ENCODE measurements at places on chromosomes 4 and X.

- no peak for DNase-seq
Measured at GRCh38 chrX:107787827-107788226, 10.3 kb downstream of the NCBP2L start.

DNA sequence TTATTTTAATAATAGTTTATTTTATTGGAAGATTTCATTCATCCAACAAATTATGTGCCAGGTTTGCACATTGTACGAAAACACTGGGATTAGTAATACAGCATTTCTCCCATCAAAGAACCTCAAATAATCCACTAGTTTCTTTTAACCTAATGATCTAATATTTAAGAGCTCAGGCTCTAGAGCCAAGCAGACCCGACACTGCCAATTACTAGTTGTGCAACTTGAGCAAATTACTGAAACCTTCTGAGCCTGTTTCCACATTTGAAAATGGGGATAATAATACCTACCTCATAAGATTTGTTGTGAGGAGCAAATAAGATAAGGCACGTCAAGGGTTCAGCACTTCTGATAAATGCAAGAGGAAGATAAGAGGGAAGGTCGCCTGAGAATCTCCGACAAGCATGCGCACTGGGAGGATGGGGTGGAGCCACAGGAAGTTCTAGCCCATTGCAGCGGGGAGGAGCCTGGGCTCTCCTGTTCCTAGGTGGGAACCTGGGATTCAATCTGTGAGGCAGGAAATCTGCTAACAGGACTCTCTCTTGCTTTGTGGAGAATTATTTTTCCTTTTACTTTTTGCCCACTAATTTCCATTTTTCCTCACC lies 141.5 kb upstream of the SMAD1 start:
- DNase-seq, result no peak

DNA sequence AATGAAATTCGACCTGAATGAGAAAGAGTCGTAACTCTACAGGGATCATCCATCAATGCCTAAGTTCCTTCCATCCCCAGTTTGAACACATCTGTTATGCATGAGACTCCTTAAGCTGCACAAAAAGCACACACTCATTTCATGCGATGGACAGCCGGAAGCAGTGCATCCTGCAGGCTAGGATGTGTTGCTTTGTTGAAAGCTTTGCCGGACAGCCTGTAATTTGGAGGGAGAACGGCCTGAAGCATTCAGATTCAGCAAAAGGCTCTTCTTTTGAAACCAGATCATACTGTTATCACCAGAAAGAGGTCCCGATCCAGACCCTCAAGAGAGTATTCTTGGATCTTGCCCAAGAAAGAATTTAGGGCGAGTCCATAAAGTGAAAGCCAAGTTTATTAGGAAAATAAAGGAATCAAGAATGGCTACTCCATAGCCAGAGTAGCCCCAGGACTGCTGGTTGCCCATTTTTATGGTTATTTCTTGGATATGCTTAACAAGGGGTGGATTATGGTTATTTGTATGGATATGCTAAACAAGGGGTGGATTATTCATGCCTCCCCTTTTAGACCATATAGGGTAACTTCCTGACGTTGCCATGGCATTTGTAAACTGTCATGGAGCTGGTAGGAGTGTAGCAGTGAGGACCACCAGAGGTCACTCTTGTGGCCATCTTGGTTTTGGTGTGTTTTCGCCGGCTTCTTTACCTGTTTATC lies 48.1 kb upstream of the DHRSX start:
- DNase-seq, result no peak

DNA sequence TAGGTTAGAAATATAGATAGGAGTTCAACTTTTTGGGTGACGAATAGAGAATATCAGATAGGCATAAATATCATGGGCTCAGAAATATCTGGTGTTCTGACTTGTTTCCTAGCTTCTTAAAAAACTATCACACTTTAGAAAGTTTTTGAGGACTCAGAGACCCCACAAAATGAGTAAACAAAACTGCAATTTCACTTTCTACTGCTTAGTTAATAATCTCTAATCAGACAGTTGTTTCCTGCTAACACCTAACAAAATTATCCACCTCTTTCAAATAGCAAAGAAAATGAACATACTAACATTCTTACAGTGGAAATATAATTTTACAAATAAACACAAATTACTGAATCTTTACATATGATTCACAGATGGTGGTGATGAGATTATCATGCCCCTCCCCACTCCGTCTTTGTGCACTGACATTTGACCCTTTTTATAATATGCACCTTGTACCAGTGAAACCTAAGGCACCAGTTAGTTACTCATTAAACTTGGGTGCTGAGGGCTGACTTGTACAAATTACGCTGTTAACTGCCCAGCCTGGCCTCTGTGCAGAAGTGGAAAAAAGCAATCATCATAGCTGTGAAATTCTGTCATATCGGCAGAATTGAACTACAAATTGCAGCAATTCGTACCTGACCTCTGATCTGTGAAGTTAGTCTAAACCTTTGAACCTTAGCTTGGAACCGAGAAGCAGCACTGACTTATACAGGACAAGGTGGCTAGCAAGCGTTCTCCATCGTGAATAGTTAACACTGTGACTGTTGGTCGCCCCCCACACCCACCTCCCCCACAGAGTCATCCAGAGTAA lies 138.7 kb downstream of the CHRNA9 start:
- no peak for DNase-seq

- no peak for DNase-seq
Measured at GRCh38 chrX:151488677-151489076, 74.8 kb upstream of the PASD1 start.

DNA sequence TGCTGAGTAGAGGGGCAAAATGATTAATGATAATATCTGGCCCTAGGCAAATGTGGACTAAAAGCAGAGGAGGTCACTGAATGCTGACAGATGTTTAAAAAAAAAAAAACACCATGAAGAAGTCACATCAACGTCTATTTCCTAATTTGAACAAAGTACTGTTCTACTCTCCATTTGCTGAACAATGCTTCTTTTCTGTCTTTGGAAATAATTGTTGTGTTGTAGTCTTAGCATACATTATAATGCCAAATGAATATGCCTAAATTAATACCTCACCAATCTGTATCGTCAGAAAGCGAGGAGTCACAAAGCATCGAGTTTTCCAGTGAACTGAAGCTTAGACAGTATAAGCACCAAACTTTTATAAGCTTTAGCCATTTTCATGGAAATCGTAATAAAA lies 140.9 kb upstream of the JADE1 start:
- DNase-seq, result no peak

- no peak for DNase-seq
Measured at GRCh38 chr4:163554870-163555465, 60.5 kb downstream of the TMA16 start.

- no peak for DNase-seq
Measured at GRCh38 chr4:108635070-108635655, 14.8 kb downstream of the RPL34 start.
